NCI-H2081 (cell line): ENCODE measurements at places on chromosomes 6 and 20.

GRCh38 chr6:45400021-45400420 lies 22.3 kb upstream of the SUPT3H start:
- DNase-seq, result no peak

GRCh38 chr6:163466839-163467390 lies 52.4 kb downstream of the QKI start:
- no peak for DNase-seq

- DNase-seq, result no peak
Measured at GRCh38 chr6:35664945-35665344, 23.8 kb downstream of the FKBP5 start.

DNA sequence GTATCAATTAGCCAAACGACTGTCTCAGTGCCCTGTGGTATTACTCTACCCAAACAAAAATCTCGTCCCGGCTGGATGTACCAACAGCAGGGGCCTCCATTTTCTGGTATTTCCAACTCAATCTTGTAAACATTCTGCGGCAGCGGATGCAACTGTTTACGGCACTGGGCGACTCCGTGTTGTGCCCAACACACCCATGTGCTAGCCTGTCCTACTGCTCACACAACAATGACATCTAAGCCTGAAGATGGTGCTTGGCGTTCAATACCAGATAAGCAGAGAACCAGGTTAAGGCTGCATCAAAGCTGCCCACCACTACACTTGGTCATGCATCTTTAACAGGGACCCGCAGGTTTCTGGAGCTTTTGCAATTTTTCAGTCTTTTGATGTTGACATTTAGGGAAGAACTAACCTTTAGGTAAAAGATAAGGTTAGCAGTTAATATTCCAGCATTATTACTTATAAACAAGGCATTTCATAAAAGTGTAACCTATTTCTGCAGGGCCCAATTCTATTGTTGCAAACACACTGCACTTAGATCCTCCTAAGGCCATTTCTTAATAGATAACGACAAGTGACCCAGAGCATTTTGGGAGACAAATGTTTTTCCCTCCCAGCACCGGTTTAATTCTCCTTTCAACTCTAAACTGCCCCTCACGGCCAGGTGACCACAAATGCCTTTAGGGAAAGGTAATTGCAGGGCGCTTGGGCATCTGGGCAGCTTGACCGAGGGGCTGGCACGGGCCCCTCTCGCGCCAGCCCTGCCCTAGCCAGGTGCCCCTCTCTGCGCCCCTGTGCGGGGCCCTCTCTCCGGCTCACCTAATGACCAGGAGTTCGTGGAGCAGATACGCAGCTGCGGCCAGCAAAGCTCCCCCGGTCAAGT lies 945 bp downstream of the FAXC start:
- no peak for DNase-seq

- DNase-seq, result no peak
Measured at GRCh38 chr6:317448-318144, 25.3 kb downstream of the DUSP22 start.

DNA sequence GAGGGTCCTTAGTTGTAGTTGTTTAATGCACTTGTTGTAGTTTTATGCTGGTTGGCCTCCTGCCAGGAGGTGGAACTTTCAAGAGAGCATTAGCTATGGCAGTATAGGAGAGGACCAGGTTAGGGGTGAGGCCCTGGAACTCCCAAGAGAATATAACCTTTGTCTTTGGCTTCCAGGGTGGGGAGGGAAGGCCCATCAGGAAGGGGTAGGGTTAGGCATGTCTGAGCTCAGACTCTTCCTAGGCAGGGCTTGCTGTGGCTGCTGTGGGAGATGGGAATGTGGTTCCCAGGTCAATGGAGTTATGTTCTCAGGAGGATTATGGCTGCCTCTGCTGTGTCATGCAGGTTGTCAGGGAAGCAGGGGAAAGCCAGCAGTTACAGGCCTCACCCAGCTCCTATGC lies 20.0 kb upstream of the GABRR1 start:
- no peak for DNase-seq

GRCh38 chr6:18492972-18493371 lies 105.8 kb downstream of the RNF144B start:
- no peak for DNase-seq

GRCh38 chr6:123503619-123504018 lies 133.1 kb downstream of the TRDN start:
- DNase-seq, result no peak

DNA sequence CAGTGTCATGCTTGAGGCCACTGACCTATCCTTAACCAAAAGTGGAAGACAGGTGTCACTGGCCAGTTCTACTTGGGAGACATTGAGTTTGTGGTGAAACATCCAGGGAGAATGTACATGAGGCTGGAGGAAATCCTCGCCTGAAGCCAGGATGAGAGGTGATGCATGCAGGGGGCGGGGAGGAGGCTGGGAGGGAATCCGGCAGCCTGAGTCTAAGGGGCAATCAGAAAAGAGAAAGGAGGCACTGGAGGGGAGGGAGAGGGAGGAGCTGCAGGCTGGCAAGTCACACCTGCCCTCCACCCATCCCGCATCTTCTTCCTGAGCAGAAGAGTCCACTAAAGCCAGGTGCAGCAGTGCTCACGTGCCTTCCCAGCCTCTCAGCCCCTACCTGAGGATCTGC lies 14.9 kb upstream of the DDO start:
- DNase-seq, result no peak

DNA sequence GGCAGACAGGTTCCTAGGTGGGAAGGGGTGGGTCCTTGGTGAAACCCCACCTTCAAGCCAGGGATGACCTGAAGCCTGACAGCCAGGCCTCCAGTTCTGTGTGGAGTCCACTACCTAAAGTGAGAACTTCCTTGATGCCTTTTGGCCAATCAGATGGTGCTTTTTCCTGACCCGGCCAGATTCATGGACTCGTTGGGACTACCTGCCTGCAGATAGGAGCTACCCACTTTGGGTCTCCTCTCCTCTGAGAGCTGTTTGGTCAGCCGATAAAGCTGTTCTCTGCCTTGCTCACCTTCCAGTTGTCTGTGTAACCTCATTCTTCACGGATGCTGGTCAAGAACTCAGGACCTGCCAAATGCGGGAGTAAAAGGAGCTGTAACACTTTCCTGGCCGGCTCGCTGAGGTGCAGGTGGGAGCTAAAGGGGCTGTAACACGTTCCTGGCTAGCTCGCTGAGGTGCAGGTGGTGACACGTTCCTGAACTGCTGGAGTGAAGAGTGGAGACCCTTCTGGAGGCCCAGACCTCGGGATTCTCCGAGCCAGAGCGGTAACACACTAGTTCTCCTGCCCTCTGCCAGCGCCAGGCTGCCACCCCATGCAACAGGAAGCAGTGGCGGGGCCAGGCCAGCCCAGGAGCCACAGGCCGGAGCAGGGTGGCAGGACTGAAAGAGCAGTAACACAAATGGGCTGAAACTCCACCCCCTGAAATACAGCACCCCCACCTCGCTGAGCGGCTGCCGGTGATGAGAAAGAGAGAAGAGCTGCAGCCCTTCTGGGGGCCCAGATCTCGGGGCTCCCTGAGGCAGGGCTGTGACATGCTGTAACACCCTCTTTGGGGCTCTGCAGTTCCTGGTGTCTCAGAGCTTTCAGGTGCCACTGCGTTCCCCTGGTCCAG lies 13.6 kb upstream of the DBNDD2 start:
- DNase-seq, result no peak

DNA sequence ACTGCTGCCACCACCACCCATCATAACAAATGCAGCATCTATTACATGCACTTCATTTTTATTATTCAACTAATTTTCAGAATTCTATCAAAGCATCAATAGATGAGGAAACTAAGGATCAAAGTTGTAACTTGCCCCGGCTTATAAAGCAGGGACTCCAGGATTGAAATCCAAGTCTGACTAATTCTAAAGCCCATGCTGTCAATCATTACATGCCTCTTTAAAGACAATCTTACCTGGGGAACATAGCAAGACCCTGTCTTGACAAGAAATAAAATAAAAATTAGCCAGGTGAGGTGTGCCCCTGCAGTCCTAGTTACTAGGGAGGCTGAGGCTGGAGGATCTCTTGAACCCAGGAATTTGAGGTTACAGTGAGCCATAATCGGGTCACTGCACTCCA lies 182.4 kb downstream of the ISM1 start:
- no peak for DNase-seq

DNA sequence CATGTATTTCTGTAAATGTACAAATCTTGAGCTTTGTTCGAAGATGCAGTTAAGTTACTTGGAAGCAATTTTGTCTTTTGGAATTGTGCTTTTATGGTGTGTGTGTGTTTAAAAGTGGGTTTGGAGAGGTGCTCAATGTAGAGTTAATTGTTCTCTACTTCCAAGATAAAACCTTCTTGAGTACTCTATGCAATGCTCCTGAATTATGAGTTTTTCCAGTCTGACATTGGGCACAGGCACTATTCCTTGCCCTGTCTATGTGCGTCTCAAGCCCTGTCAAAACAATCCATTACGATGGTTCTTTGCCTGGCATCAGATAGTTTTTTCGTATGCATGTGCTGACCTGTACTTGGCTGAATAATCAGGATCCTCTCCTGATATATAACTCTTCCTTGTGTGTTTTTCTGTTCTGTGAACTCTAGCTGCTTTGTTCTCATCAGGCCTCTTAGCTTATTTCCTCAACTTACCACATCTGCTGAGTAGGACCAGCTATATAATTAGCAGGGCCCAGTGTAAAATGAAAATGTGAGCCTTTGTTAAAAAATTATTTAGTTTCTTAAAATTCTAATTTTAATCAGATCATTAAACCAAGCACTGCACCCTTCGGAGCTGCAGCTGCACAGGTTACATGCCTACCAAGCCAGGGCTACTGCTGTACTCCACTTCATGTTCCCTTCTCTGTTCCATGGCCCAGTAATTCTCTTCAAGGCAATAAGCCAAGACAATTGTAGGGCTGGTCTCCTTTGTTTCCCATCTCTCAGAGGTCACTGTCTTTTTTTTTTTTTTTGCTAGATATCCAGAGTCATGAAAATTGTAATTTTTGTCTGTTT lies 160.1 kb downstream of the ZFAND3 start:
- peak; percentile 47 for DNase-seq

DNA sequence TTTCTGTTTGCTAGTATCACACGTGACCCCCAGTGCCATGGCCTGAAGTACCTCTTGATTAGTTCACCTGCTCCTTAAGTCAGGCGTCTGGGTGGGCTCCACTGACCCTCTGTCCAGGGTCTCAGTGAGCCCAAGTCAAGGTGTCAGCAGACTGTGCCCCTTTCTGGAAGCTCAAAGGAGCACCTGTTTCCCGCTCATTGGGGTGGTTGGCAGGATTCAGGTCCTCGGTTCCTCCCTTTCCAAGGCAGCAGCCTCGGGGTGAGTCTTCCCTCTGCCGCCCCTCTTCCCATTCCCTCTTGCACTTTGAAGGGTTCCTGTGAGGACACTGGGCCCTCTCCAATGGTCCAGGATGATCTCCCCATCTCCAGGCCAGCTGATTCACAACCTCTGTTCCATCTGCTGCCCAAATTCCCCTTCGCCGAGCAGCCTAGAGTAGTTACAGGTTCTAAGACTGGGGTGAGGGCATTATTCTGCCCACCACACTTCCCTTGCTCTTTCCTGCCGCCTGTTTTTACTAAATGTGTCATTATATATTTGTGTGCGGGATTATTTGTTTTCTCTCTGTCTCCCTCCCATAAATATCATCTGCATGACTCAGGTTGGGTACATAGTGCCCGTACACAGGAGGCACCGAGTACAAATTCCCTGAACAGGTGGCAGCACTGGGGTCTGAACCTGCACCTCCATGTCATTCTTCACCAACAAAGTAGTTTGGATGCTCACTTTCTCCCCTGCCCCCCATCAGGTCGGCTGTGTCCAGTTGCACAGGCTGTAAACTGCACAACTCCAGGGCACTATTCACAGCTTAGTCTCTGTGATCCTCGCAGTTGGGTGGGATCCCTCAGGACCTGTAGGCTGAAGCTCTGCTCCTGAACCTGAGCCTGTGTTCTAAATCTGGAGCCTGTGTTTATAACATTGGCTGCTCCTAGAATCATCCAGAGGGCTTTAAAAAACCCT lies 58.5 kb downstream of the RBM38 start:
- no peak for DNase-seq

GRCh38 chr20:56451056-56451765 lies 17.2 kb upstream of the RTF2 start:
- DNase-seq, result no peak

DNA sequence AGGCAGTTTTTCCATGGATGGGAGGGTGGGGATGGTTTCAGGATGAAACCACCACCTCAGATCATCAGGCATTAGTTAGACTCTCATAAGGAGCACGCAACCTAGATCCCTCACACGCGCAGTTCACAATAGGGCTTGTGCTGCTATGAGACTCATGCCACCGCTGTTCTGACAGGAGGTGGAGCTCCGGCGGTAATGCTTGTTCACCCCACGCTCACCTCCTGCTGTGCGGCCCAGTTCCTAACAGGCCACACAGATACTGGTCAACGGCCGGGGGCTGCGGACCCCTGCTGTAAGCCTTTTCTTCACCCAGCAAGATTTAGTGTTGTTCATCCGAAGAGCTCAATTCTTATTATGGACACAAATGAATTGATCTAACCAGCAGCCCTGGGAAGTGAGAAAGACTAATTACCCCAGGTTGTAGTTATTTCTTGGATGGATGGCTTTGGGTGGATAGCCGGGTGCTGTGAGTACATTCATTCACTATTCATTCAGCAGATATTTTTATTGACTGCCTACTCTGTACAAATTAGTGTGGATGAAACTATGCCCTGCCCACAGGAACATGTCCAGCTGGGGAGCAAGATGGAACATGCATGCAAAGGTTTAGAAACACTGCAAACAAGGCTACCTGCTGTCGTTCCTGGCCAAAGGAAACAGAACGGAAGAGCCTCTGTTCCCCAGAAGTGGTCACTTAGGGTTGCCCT lies 57.2 kb downstream of the RIOK1 start:
- no peak for DNase-seq

DNA sequence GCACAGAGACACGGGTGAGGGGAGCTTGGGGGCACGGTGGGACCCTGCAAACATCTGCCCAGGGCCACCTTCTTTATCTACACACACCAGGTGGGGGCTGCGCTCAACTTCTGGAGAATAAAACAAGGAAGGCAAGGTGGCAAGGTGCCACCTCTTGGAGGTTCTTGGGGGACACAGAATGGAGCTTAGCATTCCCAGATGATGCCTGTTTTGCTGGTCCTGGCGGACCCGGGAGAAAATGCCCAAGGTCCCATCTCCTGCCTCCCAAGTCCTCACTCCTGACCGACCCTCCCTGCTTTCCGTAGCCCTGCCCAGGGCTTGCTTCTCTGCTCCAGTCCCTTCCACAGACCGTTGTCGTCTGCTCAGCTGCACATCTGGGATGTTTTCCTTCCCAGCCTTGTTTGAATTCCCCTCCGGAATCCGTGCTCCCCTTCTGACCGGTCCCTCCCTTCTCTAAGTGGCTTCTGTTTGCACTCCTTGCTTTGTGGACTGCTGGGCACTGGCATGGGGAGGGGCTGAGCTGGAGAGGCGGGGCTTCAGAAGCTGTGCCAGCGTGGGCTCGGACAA lies 13.1 kb downstream of the ITPR3 start:
- no peak for DNase-seq

- DNase-seq, result no peak
Measured at GRCh38 chr6:114288701-114289495, 53.9 kb downstream of the HS3ST5 start.
